Activated T-helper 1 cell treated with anti-CD3 and anti-CD28 coated beads, Interleukin-12 subunit alpha, Interleukin-12 subunit beta, Interleukin-2, Interleukin-4 antibody, amounts not matched to agents 30 ng/mL and 10 ng/mL and 1 ng/mL, durations not matched to agents 14 hours and 24 hours and 36 hours (primary cell): ENCODE measurements at places on chromosomes 3 and 15. TPM values are rescaled to one million over a fixed set of nuclear protein-coding genes. Genes with fewer than 3 reads are reported as not detected.

- no peak for DNase-seq
Observed at GRCh38 chr3:72105306-72105705, 320.4 kb upstream of the PROK2 start.

GRCh38 chr15:92519709-92520108 is 126.0 kb downstream of the ST8SIA2 start:
- no peak for DNase-seq

- DNase-seq = no peak
Observed at GRCh38 chr15:101652786-101653430, 727 bp upstream of the TM2D3 start.

DNA sequence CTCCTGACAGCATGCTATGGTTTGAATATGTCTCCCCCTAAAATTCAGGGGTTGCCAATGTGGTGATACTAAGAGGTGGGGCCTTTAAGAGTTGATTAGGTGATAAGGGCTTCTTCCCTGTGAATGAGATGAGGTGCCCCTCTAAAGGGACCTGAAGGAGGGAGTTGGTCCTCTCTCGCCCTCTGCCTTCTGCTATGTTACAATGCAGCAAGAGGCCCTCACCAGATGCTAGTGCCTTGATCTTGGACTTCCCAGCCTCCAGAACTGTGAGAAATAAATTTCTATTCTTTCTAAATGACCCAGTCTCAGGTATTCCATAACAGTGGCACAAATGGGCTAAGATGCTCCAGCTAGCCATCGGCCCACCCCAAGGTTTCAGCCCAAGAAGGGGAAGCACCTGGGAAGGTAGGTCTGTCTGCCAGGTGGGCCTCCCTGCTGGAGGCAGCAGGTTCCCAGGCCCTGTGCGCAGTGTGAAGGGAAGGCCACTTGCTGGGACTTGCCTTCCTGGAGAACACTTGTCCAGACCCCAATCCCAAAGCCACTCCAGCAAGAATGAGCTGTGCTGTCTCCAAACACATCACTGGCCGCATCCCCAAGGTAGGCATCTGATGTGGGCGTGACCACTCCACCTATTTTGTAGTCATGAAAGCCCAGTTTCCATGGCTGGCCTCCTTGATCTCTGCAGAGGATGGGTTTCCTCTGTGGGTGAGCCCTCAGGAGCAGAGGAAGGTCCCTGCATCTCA is 9.0 kb downstream of the TGM4 start:
- DNase-seq = no peak

DNA sequence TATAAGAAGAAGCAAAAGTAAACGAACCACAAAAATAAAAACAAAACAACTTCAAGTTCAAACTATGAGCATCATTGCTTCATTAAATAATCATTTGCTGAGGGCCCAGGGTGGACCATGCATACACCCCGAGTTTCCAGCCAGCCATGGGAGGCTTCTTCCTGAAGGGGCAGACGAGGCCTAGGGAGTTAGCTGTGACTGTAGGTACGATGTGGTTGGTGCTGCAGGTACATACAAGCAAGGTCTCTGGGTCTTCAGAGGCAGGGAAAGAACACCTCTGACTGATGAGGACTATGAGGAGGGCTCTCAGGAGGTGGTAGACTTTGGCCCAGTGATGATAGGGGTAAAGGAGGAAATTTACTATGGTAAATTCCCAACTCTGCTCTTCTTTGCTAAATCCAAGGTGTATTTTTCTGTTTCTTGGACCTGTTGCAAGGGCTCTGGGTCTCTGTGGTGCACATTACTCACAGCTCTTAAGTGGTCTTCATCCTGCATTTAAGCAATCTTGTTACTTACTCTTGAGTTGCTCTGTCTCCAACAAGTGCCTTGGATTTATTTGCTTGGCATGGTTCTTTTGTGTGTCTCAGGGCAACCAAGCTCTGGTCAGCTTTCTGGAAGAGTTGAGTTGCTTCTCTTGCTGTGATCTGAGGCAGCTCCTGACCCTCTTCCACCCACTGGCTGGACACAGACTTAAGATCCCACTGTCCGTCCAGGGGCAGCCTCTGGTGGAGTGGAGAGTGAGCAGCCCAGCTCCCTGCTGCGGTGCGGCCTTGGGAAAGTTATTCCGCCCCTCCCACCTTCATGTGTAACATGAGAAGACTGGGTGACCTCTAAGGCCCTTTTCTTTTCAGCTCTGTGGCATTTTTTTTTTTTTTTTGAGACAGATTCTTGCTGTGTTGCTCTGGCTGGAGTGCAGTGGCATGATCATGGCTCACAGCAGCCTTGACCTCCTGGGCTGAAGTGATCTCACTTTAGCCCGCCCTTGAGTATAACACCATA is 56.1 kb upstream of the KIF23 start:
- DNase-seq = no peak

LDHAL6B gene
- not detected in 2 replicates for total RNA-seq
